ENCODE measurements at places on chromosomes 7 and 10.

DNA sequence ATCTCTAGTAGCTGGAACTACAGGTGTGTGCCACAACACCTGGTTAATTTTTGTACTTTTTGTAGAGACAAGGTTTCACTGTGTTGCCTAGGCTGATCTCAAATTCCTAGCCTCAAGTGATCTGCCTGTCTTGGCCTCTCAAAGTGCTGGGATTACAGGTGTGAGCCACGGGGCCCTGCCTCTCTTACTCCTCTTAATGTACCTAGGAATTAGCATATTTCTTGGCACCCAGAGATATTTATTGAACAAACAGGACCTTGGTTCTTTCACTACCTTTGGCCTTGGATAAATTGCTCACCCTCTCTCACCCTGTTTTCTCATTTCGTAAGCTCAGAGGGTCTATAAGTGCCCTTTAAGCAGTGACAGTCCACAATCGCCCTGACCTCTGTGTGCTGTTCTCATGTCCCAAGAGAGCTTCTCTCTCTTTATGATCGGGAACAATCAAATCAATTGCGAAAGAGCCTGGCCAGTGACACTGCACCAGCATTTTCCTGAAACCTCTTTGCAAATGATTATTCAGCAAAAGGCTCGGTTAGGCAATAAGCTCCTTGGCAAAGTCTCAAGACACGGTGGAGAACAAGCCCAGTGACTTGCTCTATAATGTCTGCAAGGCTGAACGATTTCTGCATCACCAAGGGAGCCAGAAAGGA is 117.7 kb downstream of the APBB1IP start:
- no peak for DNase-seq

DNA sequence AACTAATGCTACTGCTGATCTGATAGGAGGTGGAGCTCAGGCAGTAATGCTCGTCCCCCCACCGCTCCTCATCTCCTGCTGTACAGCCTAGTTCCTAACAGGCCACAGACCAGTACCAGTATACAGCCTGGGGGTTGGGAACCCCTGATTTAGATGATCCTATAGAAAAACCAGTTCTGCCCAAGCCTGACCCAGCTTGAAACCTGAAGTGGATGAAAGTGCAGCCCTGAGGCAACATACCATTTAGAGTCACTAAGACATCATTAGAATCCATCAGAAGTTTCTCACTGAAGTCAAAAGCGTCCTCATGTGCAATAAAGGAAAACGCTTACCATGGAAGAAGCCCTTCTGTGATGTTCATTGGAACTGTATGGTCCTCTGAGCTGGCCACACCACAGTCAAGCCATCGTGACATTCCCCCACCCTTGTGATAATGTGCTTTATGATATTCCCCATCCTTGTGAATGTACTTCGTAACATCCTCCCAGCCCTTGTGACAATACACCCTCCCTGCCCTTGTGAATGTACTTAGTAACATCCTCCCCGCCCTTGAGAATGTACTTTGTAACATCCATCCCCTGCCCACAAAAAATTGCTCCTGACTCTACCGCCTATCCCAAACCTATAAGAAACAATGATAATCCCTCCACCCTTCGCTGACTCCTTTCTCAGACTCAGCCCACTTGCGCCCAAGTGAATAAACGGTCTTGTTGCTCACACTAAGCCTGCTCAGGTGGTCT is 65.9 kb upstream of the HECTD2 start:
- no peak for DNase-seq

- no peak for DNase-seq
These were observed 245.9 kb downstream of the KCNMA1 start for GRCh38 chr10:77391605-77392235.

- DNase-seq = no peak
These were observed 901 bp upstream of the CCNY start for GRCh38 chr10:35335133-35336083.

GRCh38 chr7:144957998-144958397 is 122.1 kb upstream of the TPK1 start:
- no peak for DNase-seq

DNA sequence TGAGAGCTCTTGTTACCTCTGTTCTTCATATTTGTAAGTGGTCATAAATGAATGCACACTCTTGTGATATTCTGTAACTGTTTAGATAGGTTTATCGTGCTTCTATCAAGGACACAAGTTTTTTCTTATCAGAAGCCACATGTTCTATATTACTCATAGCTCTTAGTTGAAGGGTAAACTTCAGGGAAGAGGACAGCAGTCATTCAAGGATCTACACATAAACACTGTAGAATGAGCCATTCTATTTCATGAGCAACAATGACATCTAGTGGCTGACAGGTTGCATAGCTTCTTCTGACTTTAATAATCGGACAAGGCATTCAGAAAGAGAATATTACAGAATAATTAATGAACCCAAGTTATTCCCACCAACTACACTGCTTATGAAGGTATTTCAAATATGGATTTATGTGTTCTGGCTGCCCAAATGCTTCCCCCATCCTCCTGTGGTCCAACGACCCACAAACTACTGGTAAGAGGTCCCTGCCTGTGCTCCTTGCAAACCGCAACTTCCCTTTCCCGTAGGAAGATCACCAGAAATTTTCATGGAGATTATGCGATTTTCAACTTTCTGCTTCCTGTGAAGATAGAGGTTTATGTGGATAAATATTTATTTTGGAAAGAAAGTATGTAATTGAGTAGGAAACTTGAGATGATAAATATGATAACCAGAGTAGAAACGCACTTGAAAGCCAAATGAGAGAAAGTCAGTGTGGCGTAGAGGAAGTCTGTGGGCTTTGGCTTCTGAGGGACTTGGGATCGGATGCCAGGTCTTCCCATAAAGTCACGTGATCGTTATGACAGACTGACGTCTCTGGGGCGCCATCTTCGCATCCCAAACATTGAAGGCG is 16.8 kb upstream of the ABCB5 start:
- DNase-seq = no peak

- no peak for DNase-seq
These were observed 27.8 kb upstream of the C10orf120 start for GRCh38 chr10:122727426-122727825.

GRCh38 chr10:18332484-18332883 is 192.3 kb downstream of the CACNB2 start:
- no peak for DNase-seq

DNA sequence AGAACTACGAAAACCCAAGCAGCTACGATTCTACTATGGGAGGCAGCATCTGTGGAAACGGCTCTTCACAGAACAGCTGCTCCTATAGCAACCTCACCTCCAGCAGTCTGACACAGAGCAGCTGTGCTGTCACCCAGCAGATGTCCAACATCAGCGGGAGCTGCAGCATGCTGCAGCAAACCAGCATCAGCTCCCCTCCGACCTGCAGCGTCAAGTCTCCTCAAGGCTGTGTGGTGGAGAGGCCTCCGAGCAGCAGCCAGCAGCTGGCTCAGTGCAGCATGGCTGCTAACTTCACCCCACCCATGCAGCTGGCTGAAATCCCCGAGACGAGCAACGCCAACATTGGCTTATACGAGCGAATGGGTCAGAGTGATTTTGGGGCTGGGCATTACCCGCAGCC is 81.6 kb upstream of the SAMD8 start:
- DNase-seq = no peak

DNA sequence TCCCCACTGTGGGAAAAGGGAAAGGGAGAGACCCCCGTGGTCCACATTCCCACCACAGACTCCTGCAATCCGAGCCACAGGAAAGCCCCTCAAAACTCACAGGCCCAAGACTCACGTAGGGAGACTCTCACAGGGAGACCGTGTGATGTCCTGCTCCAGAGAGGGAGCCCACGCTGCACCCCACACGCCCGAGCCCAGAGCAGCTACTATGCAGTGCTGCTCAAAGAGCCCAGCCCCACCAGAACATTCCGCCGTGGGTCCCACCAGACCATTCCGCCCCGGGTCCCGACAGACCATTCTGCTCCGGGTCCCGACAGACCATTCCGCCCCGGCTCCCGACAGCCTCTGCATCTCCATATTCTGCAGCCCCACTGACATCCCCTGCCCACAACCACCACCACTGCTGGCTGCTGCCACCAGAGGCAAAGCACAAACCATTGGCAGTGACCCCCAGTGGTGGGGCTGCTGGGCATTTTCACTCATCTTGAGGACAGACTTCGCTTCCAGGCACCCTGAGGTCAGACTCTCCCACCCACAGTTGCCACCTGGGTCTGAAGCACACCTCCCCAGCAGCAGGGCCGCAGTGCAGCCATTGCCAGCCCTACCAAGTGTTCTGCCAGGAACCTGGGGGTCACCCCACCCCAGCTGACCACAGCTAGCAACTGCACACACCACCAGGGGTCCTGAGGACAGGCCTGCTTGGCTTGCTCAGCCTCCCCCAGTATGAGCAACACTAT is 625.4 kb upstream of the FOXK1 start:
- DNase-seq = no peak

DNA sequence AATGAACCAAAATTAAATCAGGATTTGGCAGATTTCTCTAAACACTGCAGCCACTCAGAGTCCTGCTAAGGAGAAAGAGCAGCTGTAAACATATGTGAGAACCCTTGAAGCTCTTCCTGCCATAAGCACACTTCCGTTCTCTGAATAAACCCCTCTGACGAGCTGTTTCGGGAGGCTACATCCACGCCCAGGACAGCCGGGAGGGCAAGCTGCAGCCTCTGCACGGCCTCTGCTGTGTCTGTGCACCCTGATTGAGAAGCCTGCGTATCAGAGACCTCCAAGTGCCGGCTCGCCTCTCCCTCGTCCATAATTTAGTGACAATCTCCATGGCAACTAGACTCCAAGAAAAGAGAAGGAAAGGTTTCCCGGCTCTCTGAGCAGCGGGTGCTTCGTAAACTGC is 114.4 kb downstream of the PTPRN2 start:
- no peak for DNase-seq

GRCh38 chr7:90209776-90210175 is 1.8 kb upstream of the STEAP2 start:
- no peak for DNase-seq

DNA sequence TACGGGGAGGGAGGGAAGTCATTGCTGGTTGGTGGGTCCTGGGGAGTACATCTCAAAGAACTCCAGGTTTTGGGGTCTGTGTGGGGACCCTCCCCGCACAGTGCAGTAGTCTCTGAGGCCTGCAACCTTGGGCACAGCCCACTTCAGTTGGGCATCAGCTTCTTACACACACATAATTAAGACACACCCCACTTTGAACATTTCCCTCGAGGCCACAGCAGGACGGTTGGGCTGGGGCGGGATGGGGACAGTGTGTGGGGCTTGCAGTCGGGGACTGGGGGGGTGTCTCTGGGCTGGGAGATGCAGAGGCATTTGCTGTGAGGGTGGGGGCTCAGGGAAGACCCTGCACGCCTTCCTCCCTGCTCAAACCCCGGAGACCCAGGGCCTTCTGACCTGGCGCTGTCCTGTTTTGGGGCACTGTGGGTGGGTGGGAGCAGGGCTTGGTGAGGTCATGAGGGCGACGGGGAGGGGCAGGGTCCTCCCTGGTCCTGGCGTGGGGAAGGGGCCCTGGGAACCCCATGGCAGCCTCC is 1.3 kb downstream of the LFNG start:
- DNase-seq = no peak

- DNase-seq = no peak
These were observed 32.4 kb upstream of the INPP5F start for GRCh38 chr10:119693262-119693957.

DNA sequence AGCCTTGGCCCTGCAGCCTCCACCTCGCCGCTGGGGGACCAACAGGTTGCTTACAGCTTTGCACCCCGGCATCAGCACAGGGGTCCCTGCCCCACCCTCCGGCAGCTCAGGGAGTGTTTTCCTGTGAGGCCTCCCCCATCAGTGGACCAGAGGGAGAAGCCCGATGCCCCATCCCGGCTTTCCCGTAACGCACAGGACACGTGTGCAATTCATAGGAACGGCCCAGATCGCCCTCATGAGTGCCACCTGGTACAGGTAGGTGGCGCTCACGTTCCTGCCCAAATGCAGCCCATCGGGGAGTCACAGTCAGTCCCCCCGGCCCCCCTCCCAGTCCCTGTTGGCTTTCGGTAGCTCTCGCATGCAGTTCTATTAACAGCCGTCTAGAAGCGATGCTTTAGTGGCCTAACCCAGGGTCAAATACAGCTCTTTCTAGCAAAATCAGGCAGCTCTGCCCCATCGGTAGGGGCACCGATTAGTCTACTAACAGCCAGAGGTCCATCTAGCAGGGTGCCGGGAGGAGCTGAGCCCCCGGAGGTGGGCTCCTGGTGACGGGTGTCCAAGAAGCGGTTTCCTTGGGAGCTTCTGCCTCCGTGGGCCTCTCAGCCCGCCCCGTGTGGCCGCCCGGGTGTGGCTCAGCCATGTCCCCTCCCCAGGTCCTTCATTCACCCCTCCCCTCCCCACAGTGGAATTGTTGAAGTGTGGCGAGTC is 48.4 kb upstream of the GTF2IRD1 start:
- no peak for DNase-seq

DNA sequence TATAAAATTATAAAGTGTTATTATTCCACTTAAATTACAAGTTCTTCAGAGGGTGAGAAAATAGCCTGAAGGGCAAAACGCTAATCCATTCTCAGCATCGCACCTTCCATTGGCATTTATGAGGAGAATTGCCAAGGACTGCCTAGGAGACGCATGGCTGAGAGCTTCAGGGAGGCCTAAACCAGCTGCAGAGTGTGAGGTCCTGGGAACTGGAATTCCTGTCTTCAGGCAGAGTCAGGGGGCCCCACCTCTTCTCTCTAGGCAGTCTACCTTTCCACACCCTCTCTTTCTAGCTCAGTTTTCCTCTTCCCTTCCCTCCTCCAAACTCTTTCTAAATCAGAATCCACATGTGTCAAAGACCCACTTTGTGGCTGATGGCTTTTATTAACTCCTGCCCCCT is 35.3 kb downstream of the LRRC72 start:
- DNase-seq = no peak

DNA sequence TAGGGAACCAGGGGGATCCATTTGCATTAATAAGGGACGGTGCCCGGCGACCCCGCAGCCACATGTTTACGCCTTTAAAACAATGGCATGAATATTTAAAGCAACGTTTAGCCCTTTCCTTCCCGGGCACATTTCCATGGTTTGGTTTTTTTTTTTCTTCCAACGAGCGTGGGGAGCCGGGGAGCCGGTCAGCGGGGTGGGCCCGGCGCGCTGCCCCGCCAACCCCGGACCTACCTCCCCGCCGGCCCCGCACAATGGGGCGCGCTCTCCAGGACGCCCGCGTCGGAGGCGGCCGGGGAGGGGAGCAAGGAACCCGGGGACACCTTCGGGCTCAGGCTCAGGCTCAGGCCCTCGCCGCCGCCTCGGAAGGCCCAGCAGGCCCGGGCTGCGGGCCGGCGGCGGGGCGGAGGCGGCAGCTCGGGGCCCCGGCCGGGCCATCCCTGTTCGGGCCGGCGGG is 1.0 kb downstream of the SEPHS1 start:
- DNase-seq = no peak
